ENCODE measurements at places on chromosomes 4 and X.
A peak's percentile ranks its signal among the peaks of the same experiment; 100 is the strongest.

DNA sequence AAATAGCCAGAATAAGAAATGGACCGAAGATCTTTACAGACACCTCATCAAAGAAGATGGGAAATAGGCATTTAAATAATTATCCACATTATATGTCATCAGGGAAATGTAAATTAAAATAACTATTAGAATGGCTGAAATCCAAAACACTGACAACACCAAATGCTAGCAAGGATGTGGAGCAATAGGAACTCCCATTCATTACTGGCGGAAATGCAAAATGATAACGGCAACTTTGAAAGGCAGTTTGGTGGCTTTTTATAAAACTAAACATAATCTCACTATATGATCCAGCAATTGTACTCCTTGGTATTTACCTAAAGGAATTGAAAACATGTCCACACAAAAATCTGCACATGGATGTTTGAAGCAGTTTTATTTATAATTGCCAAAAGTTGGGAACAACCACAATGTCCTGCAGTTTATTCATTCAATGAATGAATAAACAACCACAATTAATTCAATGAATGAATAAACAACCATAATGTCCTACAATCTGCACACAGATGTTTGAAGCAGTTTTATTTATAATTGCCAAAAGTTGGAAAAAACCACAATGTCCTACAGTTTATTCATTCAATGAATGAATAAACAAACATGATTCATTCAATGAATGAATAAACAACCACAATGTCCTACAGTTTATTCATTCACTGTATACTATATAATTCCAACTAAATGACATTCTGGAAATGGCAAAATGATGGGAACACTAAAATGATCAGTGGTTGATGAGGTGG is 117.6 kb upstream of the PCDH18 start:
- DNase-seq: no peak

- DNase-seq: no peak
Measured at GRCh38 chrX:130263016-130263415, 5.7 kb downstream of the ZNF280C start.

- DNase-seq: no peak
Measured at GRCh38 chrX:50920132-50920531, 9.6 kb downstream of the BMP15 start.

DNA sequence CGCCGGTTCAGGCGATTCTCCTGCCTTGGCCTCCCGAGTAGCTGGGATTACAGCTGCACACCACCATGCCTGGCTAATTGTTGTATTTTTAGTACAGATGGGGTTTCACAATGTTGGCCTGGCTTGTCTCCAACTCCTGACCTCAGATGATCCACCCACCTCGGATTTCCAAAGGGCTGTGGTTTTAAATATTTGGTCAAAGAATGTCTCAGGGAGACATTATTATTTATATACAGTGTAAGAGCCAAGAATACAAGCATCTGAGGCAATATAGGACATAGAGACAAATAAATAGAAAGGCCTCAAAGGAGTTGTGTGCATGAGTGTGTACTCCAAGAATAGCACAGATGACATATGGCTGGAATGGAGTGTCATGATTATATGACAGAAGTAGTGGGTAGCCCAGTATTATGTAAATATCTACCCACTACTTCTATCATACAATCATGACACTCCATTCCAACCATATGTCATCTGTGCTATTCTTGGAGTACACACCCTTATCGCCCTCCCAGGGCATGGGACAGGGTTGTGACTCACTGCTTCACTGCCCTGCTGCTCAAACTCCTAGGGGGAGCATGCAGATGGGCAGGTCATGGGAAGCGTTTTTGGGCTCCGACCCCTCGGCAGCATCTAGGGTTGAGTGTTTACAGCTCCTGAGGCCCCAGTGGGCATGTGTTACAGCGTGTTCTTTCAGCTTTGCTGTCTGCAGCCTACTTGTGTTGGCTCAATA is 1649.8 kb upstream of the PCDH10 start:
- peak; percentile 32 for DNase-seq

DNA sequence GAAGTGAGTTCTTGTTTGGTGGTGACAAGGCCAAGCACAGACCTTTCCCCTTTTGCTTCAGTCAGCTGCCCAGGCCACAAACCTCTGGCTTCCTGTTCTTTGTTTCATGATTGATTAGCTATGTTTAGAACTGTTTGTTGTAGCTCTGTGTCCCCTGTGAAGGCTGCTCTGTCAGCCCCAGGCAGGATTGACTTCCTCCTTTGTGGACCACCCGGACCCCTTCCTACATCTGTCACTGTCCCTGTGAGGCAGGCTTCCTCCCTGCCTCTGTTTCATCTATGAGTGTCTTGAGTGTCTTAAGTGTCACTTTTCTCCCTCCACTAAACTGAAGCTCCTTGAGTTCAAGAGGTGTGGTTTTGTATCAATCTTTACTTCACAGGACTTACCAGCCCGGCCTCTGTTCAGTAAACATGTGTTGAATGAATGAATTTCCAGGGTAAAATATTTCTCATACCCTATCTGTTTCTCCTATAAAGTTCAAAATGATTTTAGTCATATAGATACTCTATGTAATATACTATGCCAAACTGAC is 83.5 kb downstream of the ZNF674 start:
- DNase-seq: no peak

- no peak for DNase-seq
Measured at GRCh38 chrX:71212536-71212935, 10.5 kb upstream of the GJB1 start.

- DNase-seq: no peak
Measured at GRCh38 chr4:175451238-175451965, 360.7 kb downstream of the GPM6A start.

DNA sequence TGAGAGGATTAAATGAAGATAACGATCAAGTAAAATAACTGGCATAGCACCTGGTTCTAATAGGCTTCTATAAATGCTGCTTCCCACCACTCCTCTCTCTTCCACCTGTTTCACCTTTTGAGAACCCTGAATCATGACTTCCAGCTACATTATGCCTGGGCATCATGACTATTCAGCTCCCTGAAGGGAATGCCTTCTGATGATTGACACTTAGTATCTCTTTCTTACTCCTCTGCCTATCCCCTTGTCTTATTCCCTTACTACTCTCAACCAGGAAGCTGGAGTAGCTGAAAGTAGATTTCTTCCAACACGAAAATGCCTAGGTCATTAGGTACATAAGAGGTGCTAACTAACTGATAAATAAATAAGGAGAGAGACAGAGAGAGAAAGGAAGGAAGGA is 24.7 kb upstream of the CXCL8 start:
- no peak for DNase-seq

DNA sequence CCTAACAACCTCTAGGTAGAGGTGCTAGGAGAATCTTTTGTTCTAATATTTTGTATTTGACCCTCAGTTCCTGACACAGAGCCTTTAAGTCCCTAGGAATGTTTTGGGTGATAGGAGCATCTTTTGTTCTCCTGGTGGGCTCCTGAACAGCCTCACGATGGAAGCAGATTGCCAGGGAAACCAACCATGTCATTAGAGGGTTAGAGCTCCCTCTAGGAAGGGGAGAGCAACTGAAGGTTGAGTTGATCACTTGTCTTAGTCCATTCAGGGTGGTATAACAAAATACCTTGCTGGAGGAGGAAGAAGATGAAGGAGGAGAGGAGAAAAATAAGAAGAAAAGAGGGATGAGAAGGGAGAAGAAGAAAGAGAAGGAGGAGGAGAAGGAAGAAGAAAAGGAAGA is 9.2 kb downstream of the VCX start:
- no peak for DNase-seq

- no peak for DNase-seq
Measured at GRCh38 chr4:145936997-145937901, 1.4 kb downstream of the ZNF827 start.

GRCh38 chr4:67545199-67546003 is at the start of gene CENPC:
Gene CENPC, minus strand, starts transcription at chr4:67545503. Its CDS starts 148 bp downstream, at chr4:67545355.
- DNase-seq: peak; percentile 92

GRCh38 chr4:5224340-5224739 is 173.1 kb downstream of the STK32B start:
- no peak for DNase-seq

DNA sequence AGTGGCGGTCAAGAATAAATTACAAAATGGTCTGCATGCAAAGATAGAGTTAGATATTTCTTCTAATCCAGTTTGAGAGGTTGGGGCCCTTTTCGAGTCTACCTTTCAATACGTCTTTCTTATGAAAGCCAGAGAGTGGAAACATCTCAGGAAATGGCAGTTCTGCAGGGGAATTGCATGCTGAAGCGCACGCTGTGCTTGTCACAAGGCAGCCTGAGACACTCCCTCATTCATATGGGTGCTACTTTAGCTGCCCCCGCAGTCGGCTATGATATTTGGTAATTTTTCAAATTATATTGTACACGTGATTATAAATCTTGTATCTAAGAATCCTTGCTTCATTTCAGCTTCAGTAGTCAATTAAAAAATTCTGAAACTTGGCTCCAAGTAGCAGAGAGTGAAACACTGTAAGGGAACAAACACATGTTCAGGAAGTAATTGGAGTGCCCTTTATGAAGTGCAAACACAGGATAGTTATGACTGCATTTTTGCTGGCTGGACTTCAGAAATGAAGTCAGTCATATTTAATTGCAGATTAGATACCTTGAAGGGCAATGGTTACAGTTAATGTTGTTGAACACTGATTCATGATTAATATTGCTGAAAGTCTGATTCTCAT is 145.5 kb upstream of the NAP1L5 start:
- no peak for DNase-seq

GRCh38 chr4:26992657-26993361 is 132.2 kb downstream of the STIM2 start:
- DNase-seq: no peak

- DNase-seq: no peak
Measured at GRCh38 chr4:112951362-112952312, 97.8 kb upstream of the ANK2 start.

GRCh38 chrX:104428231-104428630 is 137.8 kb upstream of the IL1RAPL2 start:
- DNase-seq: no peak

DNA sequence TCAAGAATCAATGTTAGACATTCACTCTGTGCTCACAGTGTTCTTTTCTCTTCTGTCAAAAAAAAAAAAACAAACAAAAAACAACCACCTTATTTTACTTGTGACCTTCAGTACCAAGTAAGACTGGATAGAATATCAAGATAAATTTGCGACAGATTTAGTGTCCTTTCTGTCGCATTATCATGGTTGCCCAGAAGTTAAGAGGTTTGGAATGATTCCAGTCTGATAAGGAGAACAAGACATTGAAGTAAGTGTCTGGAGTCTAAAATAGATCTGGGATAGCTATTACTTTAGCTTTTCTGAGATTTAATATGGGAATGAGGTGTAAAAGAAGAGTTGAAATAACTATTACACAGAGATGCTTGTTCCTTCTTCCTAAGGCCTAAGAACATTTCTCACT is 31.7 kb downstream of the SNCA start:
- no peak for DNase-seq

- DNase-seq: no peak
Measured at GRCh38 chr4:152586668-152587067, 50.8 kb upstream of the FBXW7 start.

DNA sequence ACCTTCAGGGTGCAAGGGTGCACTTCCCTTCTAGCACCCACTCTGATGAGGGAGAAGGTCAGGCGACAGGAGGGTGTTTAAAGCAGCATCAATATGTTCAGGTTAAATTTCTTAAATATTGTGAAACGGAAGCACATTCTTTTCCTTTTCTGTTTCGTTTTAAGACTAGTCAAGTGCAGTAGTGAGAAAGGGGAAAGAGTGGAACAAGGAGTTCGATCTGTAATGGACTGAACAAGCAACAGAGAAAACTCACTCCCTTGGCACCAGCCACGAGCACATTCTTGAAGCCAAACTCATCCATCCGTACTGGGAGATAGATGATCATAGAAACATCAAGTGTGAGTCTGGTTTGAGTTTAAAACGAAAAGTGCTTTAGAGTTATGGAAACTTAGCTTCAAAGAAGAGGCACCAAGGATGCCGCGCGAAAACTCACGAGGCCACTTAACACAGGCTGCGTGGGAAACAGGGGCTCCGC is 815 bp downstream of the FAM53A start:
- peak; percentile 62 for DNase-seq

GRCh38 chr4:113733685-113734084 is 27.9 kb downstream of the CAMK2D start:
- no peak for DNase-seq

DNA sequence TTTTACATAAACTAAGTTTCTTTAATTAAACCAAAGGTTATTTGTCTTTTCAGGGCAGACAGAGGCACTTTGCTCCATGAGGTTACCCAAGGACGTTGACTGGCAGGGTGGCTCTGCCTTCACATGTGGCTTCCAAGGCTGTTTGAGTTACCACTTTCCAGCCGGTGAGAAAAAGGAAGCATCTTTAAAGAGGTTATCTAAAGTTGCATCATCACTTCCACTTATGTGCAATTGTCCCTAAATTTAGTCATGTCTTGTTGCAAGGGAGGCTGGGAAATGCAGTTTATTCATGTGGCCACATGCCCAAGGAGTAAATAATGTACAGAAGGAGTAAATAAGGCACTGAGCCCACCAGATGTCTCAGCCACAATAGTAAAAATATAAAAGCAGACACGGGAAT is 29.0 kb upstream of the RAP1GDS1 start:
- DNase-seq: no peak

GRCh38 chr4:134499074-134499473 is 297.5 kb upstream of the PABPC4L start:
- DNase-seq: no peak

- no peak for DNase-seq
Measured at GRCh38 chr4:108611365-108611764, 9.0 kb upstream of the RPL34 start.

DNA sequence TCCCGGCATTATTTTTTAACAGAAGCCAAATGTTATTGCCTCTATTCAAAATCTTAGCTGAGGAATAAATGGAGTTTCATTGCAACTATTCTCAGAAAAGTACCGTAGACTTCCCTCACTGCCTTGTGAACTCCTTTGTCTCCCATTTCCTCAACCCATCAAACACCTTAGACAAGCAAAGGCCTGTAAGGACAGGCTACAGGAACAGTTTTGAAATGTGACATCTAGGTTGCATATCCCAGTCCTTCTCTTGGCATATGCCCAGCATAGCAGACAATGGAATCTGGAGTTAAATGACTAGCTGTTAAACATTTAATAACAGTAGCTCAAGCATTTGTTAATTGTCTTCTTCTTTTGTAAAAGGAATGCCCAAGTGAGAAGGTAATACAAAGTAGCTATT is 1371.7 kb downstream of the STIM2 start:
- DNase-seq: no peak

DNA sequence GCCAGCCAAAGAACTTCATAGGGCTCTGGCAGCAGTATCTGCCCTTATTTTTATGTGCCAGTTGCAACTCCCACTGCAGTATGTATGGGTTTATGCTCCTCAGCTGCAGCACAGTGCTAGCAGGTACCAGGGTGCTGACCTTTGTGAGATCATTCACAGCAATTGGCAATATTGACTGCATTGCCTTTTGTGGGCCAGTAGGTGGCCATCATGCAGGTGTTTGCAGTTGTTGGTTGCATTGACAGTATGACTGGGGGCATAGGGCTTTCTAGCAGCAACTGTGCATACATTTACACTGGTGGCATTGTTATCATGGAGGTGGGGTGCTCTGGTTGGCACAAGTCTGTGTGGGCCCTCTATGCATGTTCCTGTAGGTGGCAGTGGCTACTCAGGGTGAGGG is 42.5 kb downstream of the FAAH2 start:
- no peak for DNase-seq

Measured in amniotic stem cell (primary cell).